GM13977 (cell line): ENCODE measurements at places on chromosomes 3 and 15.

- no peak for DNase-seq
Measured at GRCh38 chr3:17035966-17036365, 151.2 kb downstream of the PLCL2 start.

GRCh38 chr3:61869371-61869770, 308.0 kb downstream of the PTPRG start:
- DNase-seq, result no peak

DNA sequence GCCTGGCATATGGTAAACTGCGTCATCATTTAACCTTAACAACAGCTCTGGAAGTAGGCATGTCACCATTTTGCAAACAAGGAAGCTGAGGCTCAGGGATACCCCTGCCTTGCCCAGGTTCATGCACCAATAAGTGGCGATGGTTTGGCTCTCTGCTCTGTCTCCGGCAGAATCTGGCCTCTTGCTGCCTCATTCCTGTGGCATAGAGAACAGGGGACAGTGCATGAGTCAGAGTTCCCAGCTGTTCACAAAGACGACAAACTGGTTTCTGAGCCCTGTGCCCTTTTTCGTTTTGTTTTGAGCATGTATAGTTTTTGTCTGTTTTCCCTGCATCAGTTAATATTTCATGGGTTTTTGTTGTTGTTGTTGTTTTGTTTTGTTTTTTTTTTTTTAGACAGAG, 236.8 kb downstream of the OPA1 start:
- no peak for DNase-seq

DNA sequence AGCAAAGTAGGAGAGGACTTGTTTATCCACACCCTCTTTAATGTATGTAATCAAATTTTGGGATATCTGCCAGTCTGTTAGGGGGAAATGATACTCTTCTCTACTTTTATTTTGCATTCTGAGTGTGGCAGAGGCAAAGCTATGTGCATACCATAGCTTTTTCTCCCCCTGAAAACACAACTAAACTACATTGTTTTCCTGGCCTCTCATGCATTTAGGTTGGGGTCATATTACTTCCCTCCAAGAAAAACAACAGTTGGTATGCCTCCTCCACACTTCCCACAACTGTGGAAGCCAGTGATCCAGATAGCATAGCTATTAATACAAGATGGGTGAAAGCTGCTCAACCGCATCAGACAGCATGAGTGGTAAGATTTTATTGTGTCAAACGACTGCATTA, 6.9 kb downstream of the RPL15 start:
- DNase-seq, result no peak

DNA sequence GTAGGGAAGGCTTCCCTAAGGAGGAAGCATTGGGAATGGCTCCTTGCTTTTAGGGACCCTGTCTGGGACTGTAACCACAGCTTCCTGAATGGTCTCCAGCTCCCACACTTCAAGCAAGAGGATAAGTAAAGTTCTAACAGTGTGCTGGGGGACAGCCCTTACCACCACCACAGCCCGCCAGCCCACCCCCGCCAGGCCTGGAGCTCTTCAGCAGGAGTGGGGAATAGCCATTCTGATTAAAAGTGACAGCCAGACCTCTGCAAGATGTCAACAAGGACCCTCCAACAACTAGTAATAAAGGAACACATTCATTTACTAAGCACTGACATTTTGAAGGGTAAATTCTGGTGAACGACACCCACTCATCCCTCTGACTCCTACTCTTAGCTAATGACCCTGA, 49.4 kb downstream of the CPN2 start:
- no peak for DNase-seq

- DNase-seq, result no peak
Measured at GRCh38 chr3:25448750-25449692, 21.0 kb downstream of the RARB start.

GRCh38 chr3:174633342-174633741, 225.8 kb upstream of the NAALADL2 start:
- DNase-seq, result no peak

DNA sequence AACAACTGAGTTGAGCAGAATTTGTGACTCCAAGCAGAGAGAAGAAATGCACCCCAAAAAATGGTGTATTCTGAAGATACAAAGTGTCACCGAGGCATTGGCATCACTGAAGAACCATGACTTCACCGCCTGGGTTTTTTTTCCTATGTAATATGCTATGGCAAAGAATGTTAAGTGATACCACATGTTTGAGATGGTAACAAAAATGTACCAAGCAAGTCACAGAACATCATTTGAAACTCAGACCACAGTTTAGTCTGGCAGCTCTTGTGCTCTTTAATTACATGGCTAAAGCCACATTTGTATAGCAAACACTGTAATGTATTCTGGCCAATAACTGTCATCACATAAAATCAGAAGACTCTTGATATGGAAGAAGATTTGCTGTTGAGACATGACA, 323.5 kb downstream of the ULK4 start:
- DNase-seq, result no peak

DNA sequence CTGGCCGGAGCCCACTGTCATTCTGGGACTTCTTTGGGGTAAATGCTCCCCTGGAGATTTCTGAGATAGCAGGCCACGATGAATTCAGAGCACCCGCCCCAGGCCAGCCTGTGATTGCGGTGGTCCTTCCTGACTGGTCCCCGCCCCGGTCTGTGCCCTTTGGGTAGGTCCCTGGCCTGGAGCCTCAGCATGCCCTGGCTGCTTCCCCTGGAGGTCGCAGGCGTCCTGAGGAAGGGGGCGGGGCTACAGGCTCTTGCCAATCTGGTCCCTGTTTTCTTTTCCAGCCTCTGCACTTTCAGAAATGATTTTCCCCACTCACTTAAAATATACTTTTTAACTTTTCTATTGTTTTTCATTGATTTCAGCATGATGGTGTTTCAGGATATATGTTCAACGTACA, 250.2 kb upstream of the ATP10A start:
- no peak for DNase-seq

DNA sequence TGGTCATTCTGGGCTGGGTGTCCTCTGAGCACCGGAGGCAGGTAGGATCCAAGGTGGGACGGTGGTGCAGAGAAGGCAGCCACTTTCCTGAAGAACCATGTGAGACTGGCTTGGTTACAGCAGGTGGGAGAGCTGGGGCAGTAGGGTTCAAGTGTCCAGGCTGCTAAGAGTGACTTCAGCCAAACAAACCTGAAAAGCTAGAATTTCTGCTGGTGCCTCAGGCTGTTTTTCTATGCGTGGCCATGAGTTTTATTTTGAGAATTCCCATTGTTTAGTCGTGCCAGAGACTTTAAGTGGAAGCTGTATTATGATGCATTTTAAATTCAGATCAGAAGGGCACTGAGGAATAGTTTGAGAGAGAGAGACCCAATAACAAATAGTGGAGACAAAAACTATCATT, 20.1 kb downstream of the USP13 start:
- no peak for DNase-seq

DNA sequence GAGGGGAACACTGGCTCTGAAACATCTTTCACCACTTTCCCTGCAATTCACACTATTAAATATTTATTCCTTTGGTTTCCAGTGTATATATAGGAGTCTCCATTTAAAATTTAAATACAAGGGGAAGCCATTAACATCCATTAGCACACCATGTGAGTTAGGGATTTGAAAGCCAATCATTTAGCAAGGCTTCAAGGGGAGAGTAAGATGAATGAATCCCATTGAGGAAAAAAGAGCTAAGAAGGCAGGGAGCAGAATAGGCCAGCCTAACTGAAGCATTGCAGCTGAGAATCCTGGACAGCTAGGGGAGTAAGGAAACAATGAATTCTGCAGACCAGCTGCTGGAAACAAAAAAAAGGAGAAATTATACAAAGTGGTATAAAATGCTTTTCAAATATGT, 426.1 kb downstream of the IL5RA start:
- DNase-seq, result no peak

GRCh38 chr15:40053831-40054604, 15.0 kb upstream of the SRP14 start:
- no peak for DNase-seq

- DNase-seq, result no peak
Measured at GRCh38 chr3:45381168-45381852, 7.1 kb upstream of the LARS2 start.

GRCh38 chr3:161291191-161291901, 70.2 kb downstream of the NMD3 start:
- DNase-seq, result no peak

- no peak for DNase-seq
Measured at GRCh38 chr3:186406669-186407635, 44.9 kb upstream of the DGKG start.

- no peak for DNase-seq
Measured at GRCh38 chr3:184562878-184563560, 1.4 kb downstream of the EPHB3 start.

DNA sequence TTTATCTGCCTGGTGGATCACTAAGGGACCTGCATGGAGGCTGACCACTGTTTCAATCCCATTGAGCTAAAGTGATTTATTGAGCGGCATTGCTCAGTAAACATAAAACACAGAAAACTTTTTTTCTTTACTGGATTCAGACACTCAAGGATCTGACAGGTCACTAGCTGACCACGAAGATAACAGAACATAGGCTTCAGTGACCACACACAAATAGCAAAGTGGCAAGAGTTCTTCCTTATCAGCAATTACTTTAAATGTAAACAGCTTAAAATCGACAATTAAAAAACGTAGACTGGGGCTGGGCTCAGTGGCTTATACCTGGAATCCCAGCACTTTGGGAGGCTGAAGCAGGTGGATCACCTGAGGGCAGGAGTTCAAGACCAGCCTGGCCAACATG, 48.7 kb downstream of the STAG1 start:
- DNase-seq, result no peak
